Stimulated activated CD8-positive, alpha-beta memory T cell treated with anti-CD3 and anti-CD28 coated beads, Interleukin-12 subunit alpha, Interleukin-12 subunit beta, amount 100 ng/mL, for 4 hours (primary cell): ENCODE measurements at places on chromosomes 2 and 18.

GRCh38 chr2:137411585-137411984 lies 552.7 kb upstream of the HNMT start:
- DNase-seq: no peak

- no peak for DNase-seq
Observed at GRCh38 chr2:128663371-128664050, 344.8 kb upstream of the HS6ST1 start.

- no peak for DNase-seq
Observed at GRCh38 chr2:40962026-40962425, 510.1 kb upstream of the SLC8A1 start.

DNA sequence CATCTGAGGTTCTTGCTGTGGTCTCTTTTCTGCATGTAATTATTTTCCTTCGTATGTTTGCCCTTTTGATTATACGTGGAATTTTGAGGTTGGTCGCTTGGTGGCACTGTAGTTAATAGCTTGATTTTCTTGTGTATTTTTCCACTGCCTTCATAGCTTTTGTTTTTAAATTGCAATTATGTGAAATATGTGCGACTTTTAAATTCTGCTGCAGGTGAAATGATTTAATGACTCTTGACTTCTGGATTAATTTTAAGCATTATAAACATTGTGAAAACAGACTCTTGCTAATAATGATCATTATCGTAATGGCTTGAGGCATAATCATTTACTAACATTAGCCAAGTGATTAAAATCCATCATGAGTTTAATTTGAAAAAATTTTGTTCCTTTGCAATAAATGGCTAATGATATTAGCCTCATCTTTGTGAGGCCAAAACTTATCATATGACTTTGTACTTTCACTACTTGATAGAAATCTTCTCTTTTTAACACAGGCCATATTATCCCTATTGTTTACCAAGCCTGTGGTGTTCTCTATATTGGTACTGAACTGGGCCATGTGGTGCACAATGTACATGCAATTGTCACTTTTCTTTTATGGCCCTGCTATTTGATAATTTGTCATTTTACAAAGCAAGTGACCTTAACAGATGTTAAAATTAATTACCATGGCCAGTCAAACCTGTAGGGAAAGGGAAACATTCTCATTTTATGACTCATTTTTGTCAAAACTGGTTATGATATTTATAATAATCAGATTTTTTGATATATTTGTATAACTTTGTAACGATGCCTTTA lies 62.8 kb upstream of the NEUROD1 start:
- no peak for DNase-seq

DNA sequence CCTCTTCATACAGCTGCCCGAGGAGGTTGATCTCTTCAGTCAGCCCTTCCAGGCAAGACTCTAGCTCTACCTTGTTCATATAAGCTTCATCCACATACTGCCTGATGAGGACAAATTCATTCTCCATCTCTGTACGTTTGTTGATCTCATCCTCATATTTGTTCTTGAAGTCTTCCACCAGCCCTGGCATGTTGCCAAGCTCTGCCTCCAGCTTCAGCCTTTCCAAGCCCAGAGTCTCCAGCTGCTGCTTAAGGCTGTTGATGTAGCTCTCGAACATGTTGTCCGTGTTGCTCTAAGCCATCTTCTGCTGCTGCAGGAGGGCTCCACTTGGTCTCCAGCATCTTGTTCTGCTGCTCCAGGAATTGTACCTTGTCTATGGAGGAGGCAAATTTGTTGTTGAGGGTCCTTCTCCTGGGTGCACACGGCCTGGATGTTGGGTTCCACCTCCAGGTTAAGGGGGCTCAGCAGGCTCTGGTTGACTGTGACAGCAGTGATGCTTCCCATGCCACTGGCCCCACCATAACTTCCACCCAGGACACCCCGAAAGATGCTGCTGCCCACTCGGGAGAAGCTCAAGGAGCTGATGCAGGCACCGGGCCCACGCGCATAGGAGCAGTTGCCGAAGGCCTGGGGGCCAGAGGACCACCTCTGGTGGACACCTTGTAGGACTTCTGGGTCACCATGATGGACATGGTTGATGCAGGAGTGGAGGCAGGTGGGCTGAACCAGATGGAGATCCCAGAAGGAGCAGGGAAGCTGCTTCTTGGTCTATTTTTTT lies 30.3 kb downstream of the ICA1L start:
- DNase-seq: no peak
